Mucosa of descending colon (tissue), 3 donors: ENCODE measurements at places on chromosomes 2 and 18. TPM values are rescaled to one million over a fixed set of nuclear protein-coding genes. Genes with fewer than 3 reads are reported as not detected.

The SRBD1 gene
- 17.3 TPM for total RNA-seq

The LHCGR gene
- not detected for total RNA-seq

The AFG3L2 gene
- 104 TPM for total RNA-seq

The STAT4 gene
- 4.0 TPM for total RNA-seq

The GYPC gene
- 67.8 TPM for total RNA-seq

The MERTK gene
- total RNA-seq = 9.3 TPM

The LIPG gene
- total RNA-seq = 13.8 TPM

The SERPINB3 gene
- not detected for total RNA-seq

The RNMT gene
- 25.8 TPM for total RNA-seq

The ANKRD12 gene
- 46.8 TPM for total RNA-seq

The SIX3 gene
- total RNA-seq = not detected

The VIT gene
- 3.5 TPM for total RNA-seq

The GALNT5 gene
- 45.5 TPM for total RNA-seq

The RASGRP3 gene
- 6.1 TPM for total RNA-seq

The CCDC88A gene
- 7.0 TPM for total RNA-seq

The NLRC4 gene
- 1.8 TPM for total RNA-seq

The TRIM43 gene
- total RNA-seq = not detected

The TYW5 gene
- 10.9 TPM for total RNA-seq
